ENCODE measurements at places on chromosomes 7 and 10.

DNA sequence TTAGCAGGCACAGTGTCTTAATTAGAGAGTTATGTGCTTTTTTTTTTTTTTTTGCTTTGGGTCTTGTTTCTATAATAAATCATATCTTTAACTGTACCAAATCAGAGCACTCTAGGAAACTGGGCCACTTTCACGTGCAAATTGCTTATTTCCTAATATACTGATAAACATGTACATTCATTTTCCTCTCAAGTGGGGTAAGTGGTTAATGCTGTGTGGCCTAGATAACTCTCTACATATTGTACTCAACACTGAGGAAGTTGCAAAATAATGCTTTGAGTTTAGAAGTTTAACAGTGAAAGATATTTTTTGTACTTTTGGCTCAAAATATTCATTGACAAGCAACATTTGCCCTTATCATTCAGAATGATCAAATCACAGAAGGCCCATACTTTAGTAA lies 115.9 kb upstream of the IFRD1 start:
- DNase-seq = no peak

DNA sequence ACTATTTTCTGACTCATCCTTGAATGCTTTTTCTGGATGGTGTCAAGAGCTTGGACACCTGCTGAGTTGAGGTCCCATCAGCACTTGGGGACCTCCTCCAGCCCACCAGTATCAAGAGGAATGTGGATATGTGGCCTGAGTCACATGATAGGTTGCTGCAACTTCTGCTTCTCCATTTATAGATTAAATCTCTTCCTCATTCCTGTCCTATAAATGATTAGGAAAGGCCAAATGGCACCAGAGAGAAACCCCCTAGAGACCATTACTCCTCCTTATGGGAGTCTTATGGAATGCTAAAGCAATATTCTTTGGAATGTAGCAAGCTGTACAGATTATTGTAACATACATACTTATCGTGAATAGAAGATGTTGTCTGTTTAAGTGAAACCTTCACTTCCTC lies 85.6 kb downstream of the NEUROD6 start:
- no peak for DNase-seq

GRCh38 chr10:111360260-111360925 lies 283.6 kb downstream of the ADRA2A start:
- no peak for DNase-seq

GRCh38 chr7:20296444-20296843 lies 34.3 kb upstream of the ITGB8 start:
- DNase-seq = no peak

DNA sequence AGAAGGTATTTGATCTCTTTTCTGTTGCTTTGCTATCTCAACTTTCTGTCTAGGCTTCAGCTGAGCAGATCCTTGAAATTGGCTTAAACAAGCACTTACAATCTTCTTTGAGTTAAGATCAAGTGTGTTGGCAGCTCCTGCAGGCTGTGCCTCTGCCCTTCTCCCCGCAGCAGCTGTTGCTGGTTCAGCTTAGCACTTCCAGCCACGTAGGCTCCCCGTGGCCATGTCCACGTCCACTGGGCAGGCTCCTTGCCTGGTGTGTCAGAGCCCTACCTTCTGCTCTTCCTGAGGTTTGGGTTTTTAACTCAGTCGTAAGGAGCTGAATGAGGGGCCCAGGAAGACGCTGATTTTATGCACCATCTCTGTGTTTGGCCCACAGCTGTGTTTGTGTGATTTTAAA lies 47.2 kb downstream of the CAMK1D start:
- DNase-seq = no peak
